ENCODE measurements at places on chromosomes 1 and 21. TPM values are rescaled to one million over a fixed set of nuclear protein-coding genes. Genes with fewer than 3 reads are reported as not detected.

STUM gene
- under 0.01 TPM for total RNA-seq

GRCh38 chr1:114323959-114324661, 170.4 kb upstream of the SYT6 start:
- DNase-seq: no peak

FCN3 gene
- total RNA-seq: not detected

GRCh38 chr1:150194381-150195031, 41.4 kb downstream of the ANP32E start:
- peak; percentile 21 for DNase-seq

DNA sequence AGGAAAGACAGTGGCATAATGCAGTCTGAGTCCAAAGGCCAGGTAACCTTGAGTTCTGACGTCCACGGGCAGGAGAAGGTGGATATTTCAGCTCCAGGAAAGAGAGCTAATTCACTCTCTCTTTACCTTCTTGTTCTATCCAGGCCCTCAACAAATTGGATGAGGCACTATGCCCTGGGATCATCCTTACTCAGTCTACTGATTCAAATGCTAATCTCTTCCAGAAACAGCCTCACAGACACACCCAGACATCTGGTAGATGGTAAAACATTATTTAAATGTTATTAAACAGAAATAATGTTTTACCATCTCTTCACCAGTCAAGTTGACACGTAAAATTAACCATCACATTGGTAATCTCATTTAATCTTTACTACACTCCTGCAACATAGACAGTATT, 73.0 kb downstream of the RBM11 start:
- no peak for DNase-seq

DNA sequence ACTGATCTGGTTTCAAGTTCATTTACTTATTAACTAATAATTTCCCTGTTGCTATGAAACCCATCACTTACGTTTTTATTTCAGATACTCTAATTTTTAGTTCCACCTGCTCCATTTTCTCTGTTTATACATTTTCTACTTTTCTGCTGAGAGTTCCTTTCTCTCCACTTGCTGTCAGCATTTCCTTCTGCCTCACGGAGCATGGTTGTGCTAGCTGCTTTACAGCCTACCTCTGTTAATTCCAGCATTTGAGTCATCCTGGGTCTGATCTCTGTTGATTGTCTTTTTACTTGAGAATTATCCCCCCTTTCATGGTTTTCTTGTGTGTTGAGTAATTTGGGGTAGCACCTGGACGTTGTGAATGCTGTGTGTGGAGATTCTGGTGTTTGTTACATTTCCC, 373.2 kb upstream of the C1orf174 start:
- DNase-seq: no peak

- DNase-seq: peak; percentile 90
Measured at GRCh38 chr1:202584707-202585589, 125.3 kb downstream of the SYT2 start.

FLG2 gene
- total RNA-seq: not detected

DNA sequence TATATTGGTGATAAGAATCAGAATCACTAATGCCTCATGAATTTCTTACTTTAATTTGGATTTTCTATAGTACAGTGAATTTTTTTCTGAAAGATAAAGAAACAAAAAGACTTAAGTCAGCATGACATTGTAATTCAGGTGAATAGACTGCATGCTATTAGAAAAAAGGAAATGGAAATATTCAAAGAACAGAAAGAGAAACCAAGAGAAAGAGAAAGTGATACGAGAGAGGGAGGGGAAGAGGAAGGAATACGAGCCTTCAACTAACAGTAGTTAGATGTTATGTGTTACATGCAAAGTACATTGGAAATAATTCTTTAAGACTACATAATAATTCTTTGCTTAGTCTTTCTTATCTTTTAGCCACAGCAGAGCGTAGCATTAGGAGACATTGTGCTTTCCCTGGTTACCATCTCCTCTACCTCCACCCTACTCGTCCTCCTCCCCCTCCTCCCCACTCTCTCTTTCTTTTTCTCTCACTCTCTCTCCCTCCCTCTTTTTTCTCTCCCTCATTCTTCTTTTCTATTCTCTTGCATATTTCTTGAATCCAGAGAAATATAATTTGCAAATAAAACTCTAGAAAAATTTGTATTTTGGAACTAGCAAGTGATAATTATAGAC, 46.4 kb upstream of the ADGRL4 start:
- DNase-seq: no peak

HFM1 gene
- total RNA-seq: under 0.01 TPM

DCDC2B gene
- total RNA-seq: not detected

All from fibroblast of villous mesenchyme (primary cell).